ENCODE measurements at places on chromosomes 7 and 10. TPM values are rescaled to one million over a fixed set of nuclear protein-coding genes. Genes with fewer than 3 reads are reported as not detected.

- no peaks in the 10 kb centered on the region for H3K27me3 ChIP-seq
- no peaks in the 10 kb centered on the region for H3K36me3 ChIP-seq
- H3K27ac ChIP-seq: no peak overlapping the region
Observed at GRCh38 chr10:43065761-43066160, 11.1 kb upstream of the RET start.

GRCh38 chr10:2861632-2862210 lies 205.6 kb upstream of the PFKP start:
- peaks cover 51% of the 10 kb centered on the region for H3K27me3 ChIP-seq
- H3K4me3 ChIP-seq: no peak overlapping the region
- no peaks in the 10 kb centered on the region for H3K36me3 ChIP-seq
- H3K27ac ChIP-seq: no peak overlapping the region

- H3K27me3 ChIP-seq: no peaks in the 10 kb centered on the region
- peaks cover 11% of the 10 kb centered on the region for H3K4me1 ChIP-seq
- H3K4me3 ChIP-seq: no peak overlapping the region
- no peak overlapping the region for H3K27ac ChIP-seq
- H3K36me3 ChIP-seq: peaks cover 2% of the 10 kb centered on the region
Observed at GRCh38 chr10:93293999-93294398, 188.1 kb downstream of the MYOF start.

DNA sequence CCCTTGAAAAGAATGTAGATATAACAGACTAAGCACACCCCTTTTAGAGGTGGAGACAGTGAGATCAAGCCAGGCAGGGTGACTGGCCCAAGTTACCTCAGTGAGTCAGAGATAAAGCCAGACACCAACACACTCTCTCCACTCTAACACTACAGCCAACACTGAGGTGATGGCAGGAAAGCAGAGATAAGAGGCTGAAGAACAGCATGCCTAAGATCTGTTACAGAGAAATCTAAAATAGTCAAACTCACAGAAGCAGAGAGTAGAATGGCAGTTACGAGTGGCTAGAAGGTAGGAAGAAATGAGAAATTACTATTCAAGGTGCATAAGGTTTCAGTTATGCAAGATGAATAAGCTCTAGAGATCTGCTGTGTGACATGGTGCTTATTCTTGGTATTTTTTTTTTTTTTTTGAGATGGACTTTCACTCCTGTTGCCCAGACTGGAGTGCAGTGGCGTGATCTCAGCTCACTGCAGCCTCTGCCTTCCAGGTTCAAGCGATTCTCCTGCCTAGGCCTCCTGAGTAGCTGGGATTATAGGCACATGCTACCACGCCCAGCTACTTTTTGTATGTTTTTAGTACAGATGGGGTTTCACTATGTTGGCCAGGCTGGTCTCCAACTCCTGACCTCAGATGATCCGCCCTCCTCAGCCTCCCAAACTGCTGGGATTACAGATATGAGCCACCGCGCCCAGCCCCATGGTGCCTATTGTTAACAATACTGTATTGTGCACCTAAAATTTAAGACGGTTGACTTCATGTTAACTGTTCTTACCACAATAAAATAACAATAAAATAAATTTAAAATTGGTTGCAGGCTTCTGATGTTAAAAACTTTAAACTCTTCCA lies 28.7 kb downstream of the ICA1 start:
- DNase-seq: no peak
- no peak overlapping the region for H3K27ac ChIP-seq
- H3K4me1 ChIP-seq: no peaks in the 10 kb centered on the region
- no peak overlapping the region for H3K4me3 ChIP-seq
- H3K36me3 ChIP-seq: no peaks in the 10 kb centered on the region
- peaks cover 22% of the 10 kb centered on the region for H3K27me3 ChIP-seq

RNF133 gene
- total RNA-seq: not detected

CRHR2 gene
- total RNA-seq: not detected

- no peaks in the 10 kb centered on the region for H3K36me3 ChIP-seq
- no peak overlapping the region for H3K4me3 ChIP-seq
- peaks cover 9% of the 10 kb centered on the region for H3K27me3 ChIP-seq
- no peaks in the 10 kb centered on the region for H3K4me1 ChIP-seq
- no peak overlapping the region for H3K27ac ChIP-seq
- DNase-seq: no peak
Observed at GRCh38 chr10:120738658-120739057, 112.5 kb upstream of the WDR11 start.

DNA sequence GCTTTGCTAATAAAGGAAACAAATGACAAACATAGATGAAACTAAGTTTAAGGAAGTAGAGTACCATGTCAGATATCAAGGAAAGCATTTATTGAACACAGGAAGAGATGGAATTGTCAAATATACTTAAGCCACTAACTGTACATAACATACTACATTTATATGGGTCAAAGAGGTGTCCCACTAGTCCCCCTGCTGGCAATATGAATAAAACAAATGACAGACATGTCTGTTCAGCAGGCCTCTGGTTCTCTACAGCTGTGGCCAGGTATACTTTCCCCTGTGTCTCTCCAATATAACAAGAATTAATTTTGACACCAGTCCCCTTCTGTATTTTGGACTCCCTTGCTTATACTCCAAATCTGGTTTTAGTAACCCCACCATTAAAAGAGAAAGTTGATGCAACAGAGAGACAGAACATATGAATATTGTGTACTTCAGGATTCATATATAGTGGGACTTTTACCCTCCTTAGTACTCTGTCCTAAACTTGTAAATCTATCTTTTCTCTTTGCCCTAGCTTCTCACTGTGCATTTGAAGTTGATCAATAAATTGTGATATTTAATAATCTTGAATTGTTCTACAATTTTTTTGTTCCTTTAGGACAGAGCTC lies 42.9 kb downstream of the CD36 start:
- H3K27me3 ChIP-seq: no peaks in the 10 kb centered on the region
- H3K27ac ChIP-seq: no peak overlapping the region
- H3K4me1 ChIP-seq: no peaks in the 10 kb centered on the region
- no peak for DNase-seq

DNA sequence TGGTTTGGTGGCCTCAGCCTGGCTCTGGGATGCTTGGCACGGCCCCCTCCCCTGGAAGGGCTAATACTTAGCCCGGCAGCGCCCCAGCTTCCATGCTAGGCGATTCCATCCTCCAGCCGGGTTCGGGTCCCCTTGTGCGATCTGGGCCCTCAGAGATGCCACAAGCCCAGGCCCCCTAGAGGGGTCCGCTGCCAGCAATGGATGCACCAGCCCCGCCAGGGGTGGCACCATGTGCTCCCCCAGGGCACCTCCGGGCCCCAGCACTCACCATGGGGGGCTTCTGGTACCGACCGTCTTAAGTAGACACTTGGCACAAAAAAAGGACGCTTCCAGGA lies 125.7 kb upstream of the KCTD7 start:
- peaks cover 2% of the 10 kb centered on the region for H3K36me3 ChIP-seq
- no peak for DNase-seq
- H3K27me3 ChIP-seq: no peaks in the 10 kb centered on the region
- H3K27ac ChIP-seq: no peak overlapping the region

DNA sequence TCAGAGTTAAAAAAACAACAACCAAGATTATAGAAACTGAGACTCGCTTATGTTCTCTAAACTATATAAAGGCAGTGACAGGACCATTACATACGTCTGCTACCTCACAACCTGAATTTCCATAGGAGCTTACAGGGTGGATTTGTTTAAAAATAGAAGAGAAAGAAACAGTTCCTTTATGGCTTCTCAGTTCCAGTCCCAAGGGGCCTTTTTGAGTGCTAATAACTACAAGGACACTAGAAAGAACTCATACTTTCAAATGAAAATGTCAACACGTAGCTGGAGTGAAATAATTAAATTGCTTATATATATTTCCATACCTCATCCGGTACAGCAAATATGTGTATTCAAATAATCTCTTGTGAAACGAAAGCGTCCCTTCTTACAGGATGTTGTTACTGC lies 19.7 kb downstream of the TSPAN12 start:
- no peak overlapping the region for H3K4me3 ChIP-seq
- no peak for DNase-seq
- no peaks in the 10 kb centered on the region for H3K4me1 ChIP-seq
- H3K27me3 ChIP-seq: no peaks in the 10 kb centered on the region

DNA sequence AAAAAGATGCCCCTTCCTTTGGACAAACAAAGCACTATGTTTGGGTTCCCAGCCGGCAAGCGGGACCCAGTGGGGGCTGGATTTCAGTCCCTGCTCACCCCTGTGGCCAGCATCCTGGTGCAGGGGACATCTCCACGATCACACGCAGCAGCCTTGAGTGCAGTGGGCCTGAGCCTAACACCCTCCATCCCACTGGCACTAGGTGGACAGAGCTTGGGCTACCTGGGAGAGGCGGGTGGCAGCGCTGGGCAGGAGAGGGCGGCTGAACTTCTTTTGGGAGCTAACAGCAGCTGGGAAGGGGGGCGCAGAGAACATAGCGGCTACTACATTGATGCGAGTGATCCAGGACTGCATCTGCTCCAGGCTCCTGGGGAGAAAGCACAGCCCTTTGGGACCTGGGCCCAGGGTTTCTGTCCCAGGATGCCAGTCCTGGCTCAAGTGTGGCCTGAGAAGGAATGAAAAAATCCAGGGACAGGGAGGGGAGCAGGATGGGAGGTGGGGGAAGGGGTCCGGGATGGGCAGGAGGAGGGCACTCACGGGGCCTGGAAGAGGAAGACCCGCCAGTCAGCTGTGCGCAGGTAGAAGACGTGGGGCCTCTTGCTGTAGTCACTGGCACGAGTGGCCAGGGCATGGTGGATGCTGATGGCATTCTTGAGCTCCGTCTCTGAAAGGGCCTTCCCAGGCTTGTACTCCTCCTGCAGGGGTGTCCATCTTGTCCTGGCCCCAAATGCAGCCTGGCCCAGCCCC lies 9.0 kb downstream of the NFKB2 start:
- H3K36me3 ChIP-seq: peaks cover 3% of the 10 kb centered on the region
- peaks cover 12% of the 10 kb centered on the region for H3K27me3 ChIP-seq
- DNase-seq: no peak
- H3K27ac ChIP-seq: no peak overlapping the region
- H3K4me3 ChIP-seq: no peak overlapping the region
- peaks cover 11% of the 10 kb centered on the region for H3K4me1 ChIP-seq

Data from osteocyte (in vitro differentiated cells).